ENCODE measurements at places on chromosomes 6 and 20.
A peak's percentile ranks its signal among the peaks of the same experiment; 100 is the strongest.

- DNase-seq, result no peak
Measured at GRCh38 chr6:43311666-43312065, 3.0 kb upstream of the CRIP3 start.

DNA sequence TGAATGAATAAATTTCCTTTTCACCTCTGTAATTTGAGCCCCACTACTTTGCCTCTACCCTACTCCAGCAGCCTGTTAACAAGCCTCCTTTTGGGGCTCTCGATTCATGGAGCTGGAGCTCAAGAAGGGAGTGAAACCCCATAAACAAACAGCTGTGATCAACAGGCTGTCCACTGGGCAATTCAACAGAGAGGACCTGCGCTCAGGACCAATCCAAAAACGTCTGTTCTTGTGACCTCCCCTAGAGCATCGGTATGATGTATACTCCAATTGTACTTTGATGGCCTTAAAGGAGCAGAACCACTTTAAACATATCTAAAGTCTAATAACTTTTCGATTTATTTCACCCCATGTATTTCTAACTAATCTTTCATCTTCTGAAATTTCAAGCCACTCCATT lies 37.4 kb downstream of the HIVEP2 start:
- DNase-seq, result no peak

DNA sequence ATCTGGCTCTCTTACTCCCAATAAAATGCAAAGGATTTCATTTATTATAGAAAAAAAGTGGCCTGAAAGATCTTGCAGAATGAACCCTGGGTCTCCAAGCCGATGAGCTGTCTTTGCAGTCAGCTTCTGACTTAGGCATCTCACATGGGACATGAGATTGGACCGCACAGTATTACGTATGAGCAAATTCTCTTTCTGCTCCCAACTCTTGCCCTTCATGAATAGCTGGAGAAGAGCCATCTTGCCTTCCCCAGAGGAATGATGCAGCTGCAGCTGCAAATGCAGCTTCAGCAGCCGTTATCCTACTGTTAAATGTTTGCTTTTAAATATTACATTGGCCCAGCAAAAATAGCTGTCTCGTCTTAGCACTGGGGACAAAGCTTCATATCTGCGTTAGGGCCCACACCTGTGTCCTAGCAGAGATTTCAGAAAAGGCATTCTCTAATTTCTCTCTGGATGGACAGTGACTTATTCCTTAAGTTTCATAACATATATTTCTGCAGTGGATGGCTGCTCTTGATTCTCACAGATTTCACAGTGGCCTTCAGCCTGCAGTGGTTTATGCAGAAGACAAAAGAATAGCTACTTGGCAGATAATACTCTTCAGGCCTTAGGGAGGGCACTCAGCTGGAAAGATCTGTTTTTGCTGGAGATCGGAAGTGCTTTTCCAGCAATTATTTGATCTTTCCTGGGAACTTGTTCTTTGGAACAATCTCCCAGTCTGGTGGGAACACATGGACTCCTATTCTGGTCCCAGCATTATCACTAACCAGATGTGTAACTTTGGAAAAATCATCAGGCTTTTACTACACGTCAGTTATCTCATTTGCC lies 129.2 kb downstream of the FYN start:
- no peak for DNase-seq

DNA sequence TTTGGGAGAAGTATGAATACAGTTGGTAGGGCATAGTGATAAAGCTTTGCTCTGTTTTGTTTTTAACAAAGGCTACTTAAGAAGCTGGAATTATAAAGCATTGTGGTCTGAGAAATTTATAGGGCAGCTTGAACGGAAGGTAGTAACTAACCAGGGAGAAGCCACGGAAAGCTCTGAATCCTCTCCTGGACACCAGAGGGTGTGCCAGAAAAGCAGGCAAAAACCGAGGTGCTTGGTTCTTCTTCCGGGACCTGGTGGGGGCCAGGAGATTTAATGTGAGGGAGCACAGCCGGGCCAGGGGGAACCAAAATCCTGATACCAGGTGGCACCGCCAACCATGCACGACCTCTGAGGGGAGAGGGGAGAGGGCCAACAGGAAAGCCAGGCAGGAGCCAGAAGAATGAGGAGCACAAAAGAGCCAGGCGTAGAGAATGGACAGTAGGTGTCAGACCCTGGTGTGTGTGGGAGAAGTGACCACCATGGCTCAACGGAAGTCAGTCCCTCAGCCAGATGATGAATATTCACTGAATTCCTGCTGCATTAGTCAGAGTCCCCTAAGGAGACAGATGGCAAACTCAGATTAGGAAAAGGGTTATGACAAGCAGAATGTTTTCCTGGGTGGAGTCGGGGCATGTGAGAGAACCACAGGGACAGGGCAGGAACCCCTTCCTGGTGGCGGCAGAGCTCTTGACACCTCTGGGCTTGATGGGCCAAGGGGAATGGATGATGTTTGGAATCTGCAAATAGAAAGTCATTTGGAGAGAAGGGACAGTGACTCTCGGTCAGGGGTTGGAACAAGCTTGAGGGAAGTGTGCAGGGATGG lies 262.3 kb downstream of the ZNF217 start:
- DNase-seq, result peak; percentile 76

GRCh38 chr6:53930330-53930729 lies 135.5 kb downstream of the LRRC1 start:
- no peak for DNase-seq

DNA sequence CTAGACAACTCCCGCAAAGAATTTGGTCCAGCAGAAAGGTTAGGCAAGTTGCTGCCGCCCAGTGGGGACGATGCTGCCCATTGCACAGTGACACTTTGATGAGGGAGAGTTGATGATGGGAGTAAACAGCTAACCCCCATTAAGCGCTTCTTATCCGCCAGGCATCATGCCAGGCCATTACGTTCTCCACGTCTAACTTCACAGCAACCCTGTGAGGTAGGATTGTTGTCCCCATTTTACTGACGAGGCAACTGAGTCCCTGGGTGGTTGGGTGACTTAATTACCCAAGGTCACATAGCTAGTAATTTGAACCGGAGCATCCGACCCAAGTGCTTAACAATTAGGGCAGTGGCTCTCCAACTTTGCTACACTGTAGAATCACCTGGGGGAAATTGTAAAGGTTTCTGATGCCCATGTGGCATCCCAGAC lies 738 bp downstream of the RALGAPB start:
- DNase-seq, result peak; percentile 56

GRCh38 chr6:41914869-41915530 lies 5.9 kb downstream of the MED20 start:
- no peak for DNase-seq

DNA sequence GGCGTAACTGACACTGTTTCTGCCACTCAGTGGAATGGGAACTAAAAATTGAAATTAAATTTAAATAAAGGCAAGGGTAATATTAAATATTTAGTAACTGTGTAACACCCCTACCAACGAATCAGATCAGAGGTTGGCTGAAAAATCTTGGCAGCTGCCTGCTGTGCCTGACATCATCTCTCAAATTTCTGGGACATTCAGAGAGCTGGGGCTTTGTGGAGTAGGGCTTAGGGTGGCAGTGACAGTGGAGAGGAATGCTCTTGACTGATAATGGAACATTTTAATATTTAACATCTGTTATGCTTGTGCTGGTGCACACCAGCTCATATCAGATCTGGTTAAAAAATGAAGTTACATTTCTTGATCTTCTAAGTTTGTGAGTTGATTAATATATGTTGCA lies 62.2 kb downstream of the RFPL4B start:
- DNase-seq, result peak; percentile 23

DNA sequence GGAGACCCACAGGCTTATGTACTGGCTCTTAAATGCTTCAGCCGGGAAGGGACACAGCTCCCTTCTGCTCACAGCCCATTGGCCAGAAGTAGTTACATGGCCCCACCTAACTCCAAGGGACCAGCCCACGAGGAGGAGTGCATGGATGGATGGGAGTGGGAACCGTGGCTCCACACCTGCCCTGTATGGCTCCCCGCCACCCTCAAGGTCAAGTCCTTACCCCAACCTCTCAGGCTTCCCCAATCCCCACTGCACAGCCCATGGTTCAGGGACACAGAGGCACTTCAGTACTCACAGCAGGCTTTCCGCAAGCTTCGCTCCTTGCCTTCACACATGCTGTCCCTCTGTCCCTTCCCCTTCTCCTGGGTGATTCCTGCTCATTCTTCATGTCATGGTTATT lies 137.9 kb upstream of the KCNG1 start:
- no peak for DNase-seq

- DNase-seq, result peak; percentile 77
Measured at GRCh38 chr6:7787137-7787608, 61.3 kb downstream of the BMP6 start.

GRCh38 chr6:135310291-135310690 lies 129.2 kb downstream of the MYB start:
- no peak for DNase-seq

GRCh38 chr6:149983145-149983544 lies 19.4 kb downstream of the ULBP1 start:
- DNase-seq, result no peak

GRCh38 chr6:144289006-144289405 lies 3.9 kb downstream of the UTRN start:
- DNase-seq, result no peak

GRCh38 chr20:4767084-4767483 lies 45.4 kb downstream of the PRND start:
- DNase-seq, result no peak

- no peak for DNase-seq
Measured at GRCh38 chr20:47727170-47727880, 58.0 kb downstream of the SULF2 start.

DNA sequence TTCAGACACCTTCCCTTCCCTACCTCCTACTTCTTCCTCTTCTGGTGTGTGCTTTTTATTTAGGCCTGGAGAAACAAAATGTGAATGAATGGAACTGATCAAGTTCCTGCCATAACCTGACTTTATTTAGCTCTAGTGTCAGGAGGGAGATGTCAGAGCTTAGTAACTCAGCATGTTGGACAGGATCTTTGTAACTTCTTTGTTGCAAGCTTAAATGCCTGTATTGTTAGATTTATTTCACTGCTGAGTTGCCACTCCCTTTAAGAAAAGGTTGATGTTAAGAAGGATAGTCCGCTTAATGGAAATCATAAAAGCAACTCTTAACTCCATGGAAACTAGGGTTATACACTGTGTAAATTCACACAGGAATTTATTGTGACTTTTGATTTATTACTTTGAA lies 2.2 kb downstream of the FAM120B start:
- no peak for DNase-seq

- DNase-seq, result no peak
Measured at GRCh38 chr6:53203483-53203882, 54.8 kb upstream of the GCM1 start.

DNA sequence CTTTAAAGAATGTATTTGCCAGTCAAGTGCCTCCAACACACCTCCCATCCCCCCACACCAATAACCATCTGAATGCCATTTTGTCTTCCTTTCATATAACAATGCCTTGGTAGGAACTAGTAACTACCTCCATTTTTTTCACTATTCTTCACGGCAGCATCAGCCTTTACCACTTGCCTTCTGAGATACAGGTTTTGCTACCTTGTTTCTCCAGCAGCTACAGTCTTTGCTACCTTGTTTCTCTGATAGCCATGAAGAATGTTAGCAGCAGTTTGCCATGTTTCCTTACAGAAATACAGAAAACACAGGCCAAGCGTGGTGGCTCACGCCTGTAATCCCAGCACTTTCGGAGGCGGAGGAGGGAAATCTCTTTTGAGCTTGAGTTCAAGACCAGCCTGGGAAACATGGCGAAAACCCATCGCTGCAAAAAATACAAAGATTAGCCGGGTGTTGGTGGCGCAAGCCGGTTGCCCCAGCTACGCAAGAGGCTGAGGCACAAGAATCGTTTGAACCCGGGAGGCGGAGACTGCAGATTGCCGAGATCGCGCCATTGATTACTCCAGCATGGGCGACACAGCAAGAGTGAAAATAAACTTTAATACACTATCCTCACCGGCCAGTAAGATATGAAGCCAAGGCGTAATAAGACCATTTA lies 100.9 kb downstream of the HFE start:
- no peak for DNase-seq

GRCh38 chr6:147900247-147900830 lies 391.8 kb downstream of the SAMD5 start:
- peak; percentile 18 for DNase-seq

DNA sequence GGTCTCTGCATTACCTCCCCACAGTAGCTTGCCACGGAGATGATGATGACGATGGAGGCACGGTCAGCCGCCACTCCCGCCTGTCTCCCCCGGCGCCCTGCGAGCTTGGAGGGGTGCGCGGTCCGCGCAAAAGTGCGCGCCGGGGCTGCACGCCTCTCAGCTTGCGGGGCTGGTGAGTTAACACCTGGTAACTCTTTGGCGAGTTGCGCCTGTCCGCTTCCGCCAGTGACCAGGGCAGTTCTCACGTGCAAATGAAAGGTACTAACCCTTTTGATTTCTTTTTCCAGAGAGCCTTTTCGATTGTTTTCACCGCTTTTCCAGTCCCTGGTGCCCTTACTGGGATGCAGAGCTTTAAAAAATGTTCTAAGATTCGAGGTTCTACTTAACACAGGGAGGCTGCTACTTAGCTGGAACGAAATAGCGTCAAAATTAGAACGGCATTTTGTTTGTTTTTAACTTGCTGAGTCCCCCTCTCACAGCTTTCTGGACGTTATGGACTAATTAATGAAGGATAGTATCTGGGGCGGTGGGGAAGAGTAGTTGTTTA lies 6.2 kb downstream of the GRIK2 start:
- DNase-seq, result peak; percentile 33

DNA sequence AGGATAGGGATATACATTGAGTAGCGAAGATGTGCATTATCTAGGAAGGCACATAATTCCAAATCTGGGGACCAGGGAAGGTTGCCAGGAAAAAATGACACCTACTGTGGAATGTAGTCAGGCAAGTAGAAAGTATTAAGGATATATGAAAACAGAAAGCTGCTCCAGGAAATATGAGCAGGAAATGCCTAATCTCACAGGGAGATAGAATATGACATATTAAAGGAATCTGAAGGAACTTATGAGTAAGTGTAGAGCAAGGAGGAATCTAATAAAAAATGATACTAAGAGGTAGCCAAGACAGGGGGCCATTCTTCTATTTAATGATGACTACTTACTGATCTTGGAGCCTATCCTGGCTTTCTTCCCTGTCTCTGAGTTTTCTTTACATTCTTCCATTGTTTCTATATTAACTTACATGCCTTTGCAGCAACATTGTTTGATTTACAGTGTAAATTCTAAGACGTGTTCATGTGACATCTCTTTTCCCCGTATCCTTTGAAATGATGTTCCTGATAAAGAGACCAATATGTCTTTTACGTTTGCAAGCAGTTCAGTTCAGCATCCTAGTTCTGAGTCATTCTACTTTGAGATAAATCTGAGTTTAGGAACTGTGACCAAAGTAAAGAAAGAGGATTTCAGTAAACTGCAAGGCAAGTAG lies 58.6 kb downstream of the TINAG start:
- no peak for DNase-seq

- no peak for DNase-seq
Measured at GRCh38 chr6:2108700-2109306, 136.6 kb downstream of the GMDS start.
